ENCODE measurements at places on chromosomes 13 and 19.

- no peak for DNase-seq
These were observed 787.9 kb upstream of the KLHL1 start for GRCh38 chr13:70896136-70896535.

DNA sequence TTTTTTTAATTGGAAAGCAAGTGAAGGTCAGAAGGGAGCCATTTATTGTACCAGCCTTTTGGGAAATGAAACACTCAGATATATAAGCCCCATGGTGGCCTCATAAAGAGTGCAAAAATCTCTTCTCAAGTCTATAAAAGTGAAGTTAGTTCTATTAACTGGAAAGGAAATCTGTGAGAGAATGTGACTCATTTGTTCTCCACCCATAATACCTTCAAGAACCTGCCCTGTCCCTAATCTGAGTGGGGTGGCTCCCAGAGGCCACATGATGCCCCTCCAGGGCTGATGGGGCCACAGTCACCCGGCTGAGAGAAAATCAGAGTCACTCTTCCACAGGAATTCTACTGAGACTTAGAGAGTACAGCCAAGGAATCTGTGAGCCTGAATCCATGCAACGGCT lies 65.8 kb upstream of the SERP2 start:
- no peak for DNase-seq

DNA sequence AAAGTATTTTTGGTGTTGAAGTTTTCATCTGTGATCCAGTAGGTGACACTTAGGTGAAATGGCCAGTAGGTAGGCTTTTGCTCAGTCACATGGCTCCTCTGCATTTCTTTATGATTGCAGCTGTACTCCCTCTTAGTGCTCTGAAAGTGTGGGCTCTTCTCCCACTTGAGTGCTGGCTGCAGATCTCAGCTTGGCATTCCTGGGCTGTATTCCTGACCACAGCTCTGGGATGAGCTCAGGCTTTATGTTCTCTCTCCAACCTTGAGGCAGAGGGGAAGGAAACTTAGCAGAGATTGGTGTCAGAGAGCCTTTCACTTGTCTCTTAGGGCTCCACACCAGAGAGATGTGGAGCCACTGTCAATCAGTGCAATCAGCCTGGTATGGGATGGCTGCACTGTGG lies 254.3 kb downstream of the NDFIP2 start:
- no peak for DNase-seq

- no peak for DNase-seq
These were observed 39.4 kb upstream of the LMO7 start for GRCh38 chr13:75596657-75597182.

- DNase-seq, result no peak
These were observed 23.8 kb downstream of the DEDD2 start for GRCh38 chr19:42193706-42194105.

GRCh38 chr13:89214185-89214584 lies 1543.0 kb downstream of the SLITRK5 start:
- no peak for DNase-seq

DNA sequence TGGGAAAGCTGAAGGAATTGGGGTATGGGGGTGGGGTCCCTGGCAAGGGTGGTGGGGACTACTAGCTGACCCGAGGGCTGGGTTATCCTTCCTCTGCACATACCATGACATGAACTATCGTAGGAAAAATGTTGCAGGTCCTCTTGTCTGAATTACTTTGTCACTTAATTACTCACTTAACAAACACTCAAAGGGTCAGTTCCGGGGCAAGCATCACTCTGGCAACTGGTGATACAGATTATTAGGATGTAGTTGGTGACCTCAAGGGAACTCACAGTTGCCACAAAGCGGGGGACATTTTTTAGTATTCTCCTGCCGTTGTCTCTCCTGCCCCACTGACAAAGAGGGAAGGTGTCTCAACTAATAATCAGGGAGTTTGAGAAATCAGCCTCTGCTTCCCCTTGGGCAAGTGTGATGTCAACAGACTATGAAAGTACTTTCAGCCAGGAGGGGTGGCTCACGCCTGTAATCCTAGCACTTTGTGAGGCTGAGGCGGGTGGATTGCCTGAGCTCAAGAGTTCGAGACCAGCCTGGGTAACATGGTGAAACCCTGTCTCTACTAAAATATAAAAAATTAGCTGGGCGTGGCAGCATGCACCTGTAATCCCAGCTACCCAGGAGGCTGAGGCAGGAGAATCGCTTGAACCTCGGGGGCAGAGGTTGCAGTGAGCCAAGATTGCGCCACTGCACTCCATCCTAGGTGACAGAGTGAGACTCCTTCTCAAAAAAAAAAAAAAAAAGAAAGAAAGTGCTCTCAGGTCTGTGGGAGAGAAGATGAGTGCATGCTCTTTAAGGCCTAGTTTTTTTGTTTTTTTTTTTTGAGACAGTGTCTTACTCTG lies 10.3 kb downstream of the DNAJB1 start:
- no peak for DNase-seq

- peak; percentile 90 for DNase-seq
These were observed 5.8 kb downstream of the FTL start for GRCh38 chr19:48970923-48971395.

- DNase-seq, result no peak
These were observed 84.9 kb downstream of the ZIC5 start for GRCh38 chr13:99886706-99887105.

DNA sequence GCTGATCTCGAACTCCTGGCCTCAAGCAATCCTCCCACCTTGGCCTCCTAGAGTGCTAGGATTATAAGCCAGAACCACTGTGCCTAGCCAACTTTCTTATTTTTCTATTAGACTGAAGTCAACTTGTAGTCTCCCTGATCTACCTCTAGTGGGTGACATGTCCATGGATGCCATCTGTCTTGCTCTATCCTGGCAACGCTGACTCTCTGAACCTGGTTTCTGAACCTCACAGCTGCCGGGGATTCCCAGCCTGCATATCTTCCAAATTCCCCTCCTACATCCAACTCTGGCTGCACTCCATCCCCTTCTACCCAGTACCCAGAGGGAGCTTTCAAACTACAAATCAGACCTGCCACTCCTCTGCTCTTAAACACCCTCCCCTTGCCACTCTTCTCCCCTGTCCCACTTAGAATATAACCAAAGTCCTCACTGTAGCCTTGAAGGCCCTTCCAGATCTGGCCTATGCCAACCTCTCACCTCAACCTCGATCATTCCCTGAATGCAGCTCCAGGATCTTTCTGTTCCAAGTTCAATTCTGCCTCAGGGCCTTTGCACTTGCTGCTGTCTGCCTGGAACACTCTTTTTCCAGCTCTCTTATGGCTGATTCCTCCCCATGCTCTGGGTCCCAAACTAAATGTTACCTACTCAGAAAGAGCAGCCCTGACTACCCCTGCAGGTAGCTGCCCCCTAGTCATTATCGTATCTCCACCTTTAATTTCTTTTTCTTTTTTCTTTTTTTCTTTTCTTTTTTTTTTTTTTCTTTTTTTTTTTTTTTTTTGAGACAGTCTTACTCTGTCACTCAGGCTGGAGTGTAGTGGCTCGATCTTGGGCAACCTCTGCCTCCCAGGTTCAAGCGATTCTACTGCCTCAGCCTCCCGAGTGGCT lies 2.2 kb downstream of the CLIP3 start:
- DNase-seq, result no peak

- no peak for DNase-seq
These were observed 43.0 kb downstream of the CEP89 start for GRCh38 chr19:32928806-32929205.

- DNase-seq, result no peak
These were observed 12.5 kb downstream of the CRTC1 start for GRCh38 chr19:18696023-18696422.

DNA sequence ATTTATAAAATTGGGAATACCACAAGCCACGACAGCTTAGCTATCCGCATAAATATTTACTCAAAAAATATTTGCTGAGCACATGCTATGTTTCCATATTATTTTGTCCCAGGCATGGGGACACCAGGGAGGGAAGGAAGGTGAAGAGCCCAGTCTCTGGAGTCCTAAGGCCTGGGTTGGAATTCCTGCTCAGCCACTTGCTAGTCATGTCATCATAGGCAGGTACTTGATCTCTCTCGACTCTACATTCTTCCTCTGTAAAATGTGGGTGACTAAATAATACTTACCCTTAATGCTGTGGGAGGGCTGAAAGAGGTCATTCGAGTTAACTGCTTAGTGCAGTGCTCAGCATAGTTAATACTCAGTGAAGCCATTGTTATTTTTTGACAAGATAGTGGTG lies 4.3 kb upstream of the RNASEH2B start:
- no peak for DNase-seq

GRCh38 chr19:6732803-6733337 lies 4.5 kb downstream of the GPR108 start:
- DNase-seq, result no peak

- no peak for DNase-seq
These were observed 27.7 kb downstream of the TMEM161A start for GRCh38 chr19:19110410-19111135.

- DNase-seq, result peak; percentile 41
These were observed 3.1 kb downstream of the ZBTB7A start for GRCh38 chr19:4063369-4064148.

DNA sequence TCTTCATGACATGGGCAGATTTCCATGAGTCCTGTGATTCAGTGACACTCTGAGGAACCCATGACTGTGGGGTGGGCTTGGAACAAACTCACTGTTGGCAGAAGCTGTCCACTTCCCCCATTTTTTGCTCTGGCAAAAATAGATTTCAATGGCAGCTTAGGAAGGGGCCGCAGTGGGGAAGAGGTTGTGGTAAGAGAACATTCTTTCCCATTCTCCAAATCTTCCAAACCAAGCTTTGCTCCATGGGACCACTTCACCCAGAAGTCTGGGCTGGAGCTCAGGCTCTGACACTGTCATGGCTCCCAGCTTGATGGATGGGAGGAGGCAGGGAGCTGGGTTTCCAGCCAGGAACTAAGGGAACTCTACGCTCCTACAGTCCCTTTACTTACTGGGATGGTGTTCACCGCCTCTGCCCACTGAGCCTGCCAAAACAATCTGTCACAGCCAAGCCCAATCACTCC lies 24.9 kb upstream of the MEDAG start:
- no peak for DNase-seq

DNA sequence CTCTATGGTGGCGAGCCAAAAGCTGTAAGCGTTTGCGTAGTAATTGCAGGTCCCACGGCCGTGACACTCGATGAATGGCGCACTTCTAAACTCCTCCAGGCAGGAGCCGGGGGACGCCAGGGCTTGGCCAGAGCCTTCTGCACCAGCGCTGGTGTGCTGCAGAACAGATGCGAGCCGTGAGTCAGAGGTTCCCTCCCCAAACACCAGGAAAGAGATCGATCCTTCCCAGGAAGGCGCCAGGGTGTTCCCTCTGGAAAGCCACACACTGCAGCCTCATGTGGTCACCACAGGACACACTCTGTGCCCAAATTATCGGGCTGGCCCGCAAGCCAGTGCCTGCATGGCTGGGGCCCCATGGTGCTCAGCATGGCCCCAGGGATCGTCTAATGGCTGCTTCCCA lies 154.6 kb downstream of the COL4A1 start:
- DNase-seq, result no peak

DNA sequence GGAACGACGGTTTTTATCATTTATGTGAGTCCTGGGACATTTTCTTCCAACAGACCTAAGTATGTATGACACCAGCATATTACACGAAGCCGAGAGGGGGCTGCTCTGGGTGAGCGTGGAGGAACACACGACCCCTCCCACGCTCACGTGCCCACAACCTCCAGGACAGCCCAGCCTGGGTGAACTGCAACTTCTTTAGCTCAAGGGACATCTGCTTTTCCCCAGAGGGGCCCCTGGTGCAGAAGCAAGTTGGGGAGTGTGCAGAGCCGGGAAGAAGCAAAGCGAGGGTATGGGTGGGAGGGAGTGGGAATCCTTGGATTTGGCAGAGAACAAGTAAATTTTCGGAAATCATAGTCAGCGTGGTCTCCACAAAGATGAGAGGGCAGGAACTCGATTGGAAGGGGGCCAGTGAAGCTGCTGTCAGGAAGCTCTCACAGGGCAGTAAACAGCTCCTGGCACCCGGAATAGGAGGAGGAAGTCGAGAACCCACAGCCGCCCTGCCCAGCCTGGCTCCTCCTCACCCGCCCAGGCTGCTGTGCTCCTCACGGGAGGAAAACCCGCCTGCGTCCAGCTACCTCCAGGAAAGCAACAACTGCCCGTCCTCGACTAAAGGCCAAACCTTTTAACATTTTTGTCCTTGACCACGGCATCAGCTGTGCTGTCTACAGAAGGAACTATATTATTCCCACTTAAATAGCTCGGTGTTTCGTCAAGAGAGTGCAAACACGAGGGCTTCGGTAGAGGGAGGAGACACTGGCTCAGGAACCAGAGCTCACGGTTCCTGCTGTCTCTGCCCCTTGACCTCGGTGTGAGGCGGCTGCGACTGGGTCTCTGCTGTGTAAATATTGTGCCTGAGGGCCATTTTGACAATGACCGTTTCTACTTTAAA lies 17.2 kb upstream of the CFAP97D2 start:
- DNase-seq, result no peak

DNA sequence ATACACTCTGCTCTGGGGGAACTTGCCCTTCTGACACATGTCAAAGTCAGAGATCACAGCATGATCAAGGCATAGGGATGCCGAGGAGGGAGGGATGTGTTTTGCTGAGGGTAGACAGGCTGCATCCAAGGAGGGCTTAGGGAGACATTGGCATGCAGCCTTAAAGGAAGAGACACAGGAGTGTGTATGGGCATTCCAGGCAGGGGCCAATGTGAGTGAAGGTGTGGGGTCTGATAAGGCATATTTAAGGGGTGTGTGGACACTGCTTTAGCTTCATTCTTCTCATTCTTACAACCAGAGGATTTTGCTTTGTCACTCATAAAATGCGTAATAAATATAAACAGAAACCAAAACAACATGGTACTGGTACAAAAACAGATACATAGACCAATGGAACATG lies 193.4 kb downstream of the RGCC start:
- no peak for DNase-seq

- DNase-seq, result no peak
These were observed at the start of gene RETN for GRCh38 chr19:7668842-7669241. Gene RETN (plus strand): TSS chr19:7669049. CDS start chr19:7669327, 278 bp downstream.

DNA sequence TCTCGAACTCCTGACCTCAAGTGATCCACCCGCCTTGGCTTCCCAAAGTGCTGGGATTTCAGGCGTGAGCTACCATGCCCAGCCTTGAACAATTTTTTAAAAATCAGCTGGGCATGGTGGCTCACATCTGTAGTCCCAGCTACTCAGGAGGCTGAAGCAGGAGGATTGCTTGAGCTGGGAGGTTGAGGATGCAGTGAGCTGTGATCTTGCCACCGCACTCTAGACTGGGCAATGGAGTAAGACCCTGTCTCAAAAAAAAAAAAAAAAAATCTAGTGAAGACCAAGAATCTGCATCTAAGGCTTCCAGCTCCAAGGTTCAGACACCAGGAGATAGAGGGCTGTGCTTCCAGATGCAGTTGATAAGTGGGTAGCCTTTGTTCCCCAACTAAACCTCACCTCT lies 17.1 kb downstream of the DNASE2 start:
- no peak for DNase-seq
